ENCODE measurements at places on chromosomes 2 and 18. TPM values are rescaled to one million over a fixed set of nuclear protein-coding genes. Genes with fewer than 3 reads are reported as not detected.

DNA sequence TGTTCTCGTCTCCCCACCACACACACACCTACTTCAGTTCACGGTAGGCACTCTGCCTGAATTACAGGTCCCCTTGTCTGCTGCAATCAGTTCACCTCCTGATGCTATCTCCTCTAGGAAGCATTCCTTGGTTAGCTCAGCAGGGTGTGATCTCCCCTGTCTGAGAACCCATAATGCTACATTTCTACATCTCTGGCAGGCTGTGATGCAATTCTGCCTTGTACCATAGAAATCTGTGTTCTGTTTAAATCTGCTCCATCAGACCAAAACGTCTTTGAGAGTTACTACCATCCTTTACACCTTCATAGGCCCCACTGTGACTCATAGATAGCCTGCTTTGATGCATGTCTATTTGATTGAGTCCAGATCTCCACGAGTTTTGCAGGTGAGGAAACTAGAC lies 103.9 kb downstream of the TTC32 start:
- peak; percentile 48 for DNase-seq

- DNase-seq: no peak
Measured at GRCh38 chr2:233133239-233133638, 73.1 kb downstream of the INPP5D start.

DNA sequence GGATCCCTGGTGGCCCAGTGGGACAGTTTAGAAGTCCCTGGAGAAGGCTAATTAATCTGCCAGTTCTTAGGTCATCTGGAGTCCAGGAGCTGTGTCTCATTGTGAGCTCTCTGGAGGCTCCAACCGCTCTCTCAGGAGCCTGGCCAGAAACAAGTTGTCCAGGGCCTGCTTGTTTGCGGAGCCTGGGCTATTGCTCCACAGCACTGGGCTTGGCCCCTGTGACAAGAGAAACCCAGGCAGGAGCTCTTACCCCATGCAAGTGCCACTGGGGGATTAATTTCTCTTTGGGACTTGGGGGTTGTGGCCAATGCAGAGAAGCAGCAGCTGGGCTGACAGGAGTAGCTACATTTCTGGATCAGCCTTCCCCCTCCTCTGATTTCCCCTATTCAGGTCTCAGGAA lies 24.5 kb upstream of the TNP1 start:
- no peak for DNase-seq

GRCh38 chr2:230419181-230419580 lies 3.2 kb downstream of the SP100 start:
- DNase-seq: no peak

- no peak for DNase-seq
Measured at GRCh38 chr2:219638948-219639755, 11.7 kb downstream of the SLC4A3 start.

Gene FN1
- total RNA-seq: 3,312 TPM

Gene TMEM247
- 0.32 TPM for total RNA-seq

Gene CIDEA
- total RNA-seq: not detected

Gene DOK6
- 2.6 TPM for total RNA-seq

Gene POTEI
- total RNA-seq: under 0.01 TPM

Gene ITGB1BP1
- total RNA-seq: 33.2 TPM

All from fibroblast of villous mesenchyme (primary cell).